Fibroblast of the aortic adventitia (primary cell): ENCODE measurements at places on chromosomes 12 and 14. TPM values are rescaled to one million over a fixed set of nuclear protein-coding genes. Genes with fewer than 3 reads are reported as not detected.

The RPGRIP1 gene
- not detected in 2 replicates for total RNA-seq

DNA sequence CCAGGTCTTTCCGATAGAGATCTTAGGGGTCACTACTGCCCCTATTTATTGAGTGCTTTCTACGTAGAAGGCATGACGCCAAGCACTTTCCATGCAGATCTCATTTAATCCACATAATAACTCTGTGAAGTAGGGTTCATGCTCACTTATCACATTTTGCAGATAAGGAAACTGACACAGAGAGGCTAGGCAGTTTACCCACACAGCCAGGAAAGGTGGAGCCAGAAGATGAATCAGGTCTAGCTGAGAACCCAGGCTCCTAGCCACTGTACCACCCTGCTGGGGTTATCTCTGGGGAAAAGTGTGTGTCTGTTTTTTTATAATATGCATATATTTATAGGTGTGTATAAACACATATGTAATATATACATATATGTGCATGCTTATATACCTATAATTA lies 83.6 kb downstream of the KSR2 start:
- DNase-seq = no peak

The HOXC4 gene
- 0.36 and 1.4 TPM in 2 replicates for total RNA-seq

GRCh38 chr12:57722716-57723629 lies 15.6 kb downstream of the AGAP2 start:
- no peak for DNase-seq

The KERA gene
- total RNA-seq = not detected in 2 replicates

DNA sequence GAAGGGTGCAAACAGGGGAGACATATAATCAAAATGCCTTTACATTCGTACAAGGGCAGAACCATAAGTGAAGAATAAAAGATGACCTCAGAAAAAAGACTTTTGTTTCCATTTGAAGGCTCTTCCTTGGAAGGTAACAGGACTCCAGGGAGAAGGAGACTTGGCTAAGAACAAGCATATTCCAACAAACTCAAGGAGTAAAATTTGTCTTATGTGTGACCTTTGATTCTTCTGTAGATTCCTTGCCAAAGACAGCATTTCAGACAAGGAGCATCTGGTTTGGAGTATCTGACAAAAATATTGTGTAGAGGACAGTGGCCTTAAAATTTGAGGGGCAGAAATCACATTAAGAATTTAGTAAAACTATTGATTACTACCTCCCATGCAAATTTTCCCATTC lies 991.9 kb downstream of the FLRT2 start:
- DNase-seq = peak; percentile 9

DNA sequence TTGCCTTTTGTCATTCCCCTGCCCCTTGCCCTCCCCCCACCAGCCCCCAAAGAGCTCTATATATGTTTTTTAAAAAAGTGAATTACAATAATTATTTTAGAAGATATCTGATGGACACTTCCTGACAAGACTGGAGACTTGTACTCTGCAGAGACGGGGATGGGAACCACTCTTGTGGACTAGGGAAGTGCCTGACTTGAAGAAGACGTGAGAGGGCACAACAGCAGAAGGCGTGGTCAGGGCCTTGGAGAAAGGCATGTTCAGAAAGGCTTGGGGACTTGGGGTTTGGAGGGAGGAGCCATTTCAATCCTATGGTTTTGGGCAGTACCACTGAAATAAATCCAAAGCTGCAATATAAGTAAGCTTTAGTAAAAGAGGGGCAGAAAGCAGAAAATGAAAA lies 154.7 kb downstream of the APAF1 start:
- DNase-seq = no peak

GRCh38 chr14:74519316-74520074 lies 25.9 kb downstream of the ISCA2 start:
- no peak for DNase-seq

DNA sequence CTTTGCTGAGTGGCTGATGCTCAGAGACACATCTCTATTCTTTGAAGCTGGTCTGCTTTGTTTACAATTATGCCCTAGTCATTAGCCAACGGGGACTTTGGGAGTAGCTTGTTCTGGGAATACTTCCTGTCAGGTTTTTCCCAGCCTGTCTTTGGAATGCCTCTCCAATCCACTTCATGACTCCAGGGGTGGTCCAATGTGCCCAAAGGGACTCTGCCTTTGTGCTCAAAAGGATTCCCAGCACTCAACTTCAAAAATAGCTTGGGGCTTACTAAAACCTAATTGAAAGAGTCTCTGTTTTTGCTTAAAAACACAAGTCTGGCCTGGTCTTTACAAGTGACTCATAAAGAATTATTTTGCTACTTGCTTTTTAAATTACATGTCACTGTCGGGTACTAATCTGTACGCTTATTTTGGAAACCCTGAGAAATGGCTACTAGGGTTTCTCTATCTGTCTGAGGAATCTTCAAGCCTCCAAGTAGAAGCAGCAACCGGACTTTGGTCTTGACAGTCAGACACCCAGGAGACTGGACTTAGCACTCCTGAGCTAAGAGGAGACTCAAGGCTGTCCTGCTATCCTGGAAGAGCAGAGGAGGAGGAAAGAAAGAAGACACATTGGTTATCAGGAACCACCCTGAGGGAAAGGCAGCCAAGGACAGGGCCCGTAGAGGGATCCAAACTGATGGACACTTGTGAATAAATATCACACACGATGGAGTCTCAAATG lies 20.7 kb downstream of the PHLDA1 start:
- DNase-seq = peak; percentile 34
